ENCODE measurements at places on chromosomes 5 and 9. TPM values are rescaled to one million over a fixed set of nuclear protein-coding genes. Genes with fewer than 3 reads are reported as not detected.

GRCh38 chr9:6014670-6015270 lies 654 bp downstream of the RANBP6 start:
- DNase-seq, result no peak

The GRIA1 gene
- 3.2 TPM for total RNA-seq

GRCh38 chr5:162067655-162068411 lies at the start of gene GABRG2:
Gene GABRG2 (plus strand): TSS chr5:162067773. CDS start chr5:162068000, 227 bp downstream.
- no peak for DNase-seq

DNA sequence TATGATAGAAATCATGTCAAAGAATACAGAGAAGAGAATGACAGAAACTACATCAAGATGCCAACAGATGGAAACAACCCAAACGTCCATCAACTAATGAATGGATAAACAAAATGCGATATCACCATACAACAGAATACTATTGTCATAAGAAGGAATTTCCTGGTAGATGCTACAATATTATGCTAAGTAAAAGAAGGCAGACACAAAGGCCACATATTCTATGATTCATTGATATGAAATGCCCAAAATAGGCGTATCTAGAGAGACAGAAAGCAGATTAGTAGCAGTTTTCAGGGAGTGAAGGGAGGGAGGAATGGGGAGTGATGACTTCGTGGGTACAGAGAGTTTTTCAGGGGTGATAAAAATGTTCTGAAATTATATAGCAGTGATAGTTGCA lies 58.3 kb upstream of the AKNA start:
- no peak for DNase-seq

DNA sequence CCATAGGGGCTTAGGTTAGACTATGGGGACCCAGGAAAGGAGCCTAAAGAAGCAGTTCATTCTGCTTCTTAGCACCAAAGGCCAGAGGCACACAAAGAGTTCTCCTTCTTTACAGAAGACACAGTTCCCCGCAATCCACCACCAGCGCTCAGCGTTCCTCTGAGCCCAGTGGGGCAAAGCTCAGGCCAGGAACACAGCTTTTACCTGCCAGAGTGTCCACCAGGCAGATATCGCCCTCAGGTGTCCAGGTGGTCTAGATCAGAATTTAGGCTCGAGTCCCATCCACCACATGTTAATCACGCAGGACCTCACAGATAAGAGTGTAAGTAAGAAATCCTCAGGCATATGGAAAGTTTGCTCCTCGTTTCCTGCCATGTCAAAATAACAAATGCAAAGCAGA lies 53.0 kb downstream of the UBE2QL1 start:
- DNase-seq, result no peak

GRCh38 chr5:110996742-110997141 lies 74.8 kb upstream of the TSLP start:
- no peak for DNase-seq

The TEK gene
- total RNA-seq, result 16.3 TPM
